ENCODE measurements at places on chromosomes 4 and X.

GRCh38 chrX:98405376-98405775 lies 1521.7 kb downstream of the RPA4 start:
- no peak for DNase-seq

DNA sequence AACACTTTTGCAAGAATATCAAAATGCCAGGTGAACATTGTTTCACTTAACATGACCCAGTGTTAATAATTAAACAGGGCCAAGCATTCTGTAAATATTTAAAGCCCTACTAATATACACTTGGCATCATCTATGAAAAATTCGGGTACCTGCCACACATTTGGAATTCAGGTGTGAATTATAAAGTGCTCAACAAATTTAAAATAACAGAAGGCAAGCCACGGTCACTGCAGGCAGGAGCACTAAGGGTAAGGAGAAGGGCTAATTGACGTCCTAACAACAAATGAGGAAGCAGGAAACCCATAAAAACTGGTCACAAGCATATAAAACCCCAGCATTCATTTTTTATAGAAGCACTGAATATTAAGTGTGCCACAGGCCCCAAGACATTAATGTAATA lies 43.8 kb upstream of the CPEB2 start:
- no peak for DNase-seq

DNA sequence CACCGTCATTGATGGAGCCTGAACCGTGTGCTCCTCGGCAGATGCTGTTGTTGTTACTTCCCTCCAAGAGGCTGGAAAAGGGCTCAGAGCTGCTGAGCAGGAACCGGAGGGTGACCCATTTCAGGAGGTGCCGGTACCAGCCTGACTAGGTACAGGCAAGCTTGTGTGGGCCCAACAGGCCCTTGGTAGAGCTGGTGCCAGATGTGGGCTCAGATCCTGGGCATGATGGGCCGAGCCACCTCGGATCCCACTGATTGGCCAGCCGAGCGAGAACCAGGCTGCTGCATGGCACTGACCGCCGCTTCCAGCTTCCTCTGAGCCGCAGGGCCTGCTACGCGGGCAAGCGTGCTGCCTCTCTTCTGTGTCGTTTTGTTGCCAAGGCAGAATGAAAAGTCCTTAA lies 33.7 kb downstream of the NOP14 start:
- no peak for DNase-seq

DNA sequence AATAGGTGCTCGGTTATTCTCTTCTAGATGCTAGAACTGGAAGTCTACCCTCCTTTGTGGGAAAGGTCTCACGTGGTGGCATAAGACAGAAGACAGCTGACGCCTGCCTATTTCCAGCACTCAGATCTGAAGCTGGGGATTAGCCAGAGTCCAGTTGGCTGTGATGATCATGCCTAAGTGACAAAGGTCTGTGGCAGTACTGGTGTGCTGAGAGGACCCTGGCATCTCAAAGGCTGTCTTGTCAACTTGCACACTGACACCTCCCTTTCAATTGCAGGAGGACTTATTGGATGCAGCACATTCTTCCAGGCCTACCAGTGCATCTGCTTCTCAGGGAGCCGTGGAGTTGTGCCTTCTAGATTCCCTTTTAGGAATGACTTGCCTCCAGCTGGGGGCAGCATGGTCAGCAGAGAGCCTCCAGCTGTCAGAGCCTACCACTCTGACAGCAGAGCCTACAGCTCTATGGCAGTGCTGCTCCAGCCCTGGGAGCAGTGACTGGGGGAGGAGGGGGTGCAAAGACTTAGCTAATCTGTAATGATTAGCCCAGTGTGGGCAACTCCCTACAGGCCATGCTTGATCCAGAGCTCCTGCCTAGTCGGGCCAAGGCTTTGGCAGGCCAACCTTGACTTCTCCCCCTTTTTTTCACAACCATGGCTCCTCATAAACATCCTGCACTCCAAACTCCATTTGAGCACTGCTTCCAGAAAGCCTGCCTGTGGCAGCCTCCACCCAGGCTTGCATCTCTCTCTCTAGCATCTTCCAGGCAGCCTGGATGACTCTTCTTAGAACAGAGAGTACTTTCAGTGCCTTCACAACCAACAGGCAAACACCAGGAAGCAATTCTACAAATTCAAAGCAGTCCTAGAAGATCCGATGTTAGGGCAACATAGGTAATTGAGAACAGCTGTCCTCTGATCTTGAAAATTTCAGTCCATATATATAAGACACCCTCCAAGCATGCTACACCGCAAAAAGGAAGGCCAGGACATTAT lies 13.8 kb upstream of the FGFBP2 start:
- DNase-seq = no peak

DNA sequence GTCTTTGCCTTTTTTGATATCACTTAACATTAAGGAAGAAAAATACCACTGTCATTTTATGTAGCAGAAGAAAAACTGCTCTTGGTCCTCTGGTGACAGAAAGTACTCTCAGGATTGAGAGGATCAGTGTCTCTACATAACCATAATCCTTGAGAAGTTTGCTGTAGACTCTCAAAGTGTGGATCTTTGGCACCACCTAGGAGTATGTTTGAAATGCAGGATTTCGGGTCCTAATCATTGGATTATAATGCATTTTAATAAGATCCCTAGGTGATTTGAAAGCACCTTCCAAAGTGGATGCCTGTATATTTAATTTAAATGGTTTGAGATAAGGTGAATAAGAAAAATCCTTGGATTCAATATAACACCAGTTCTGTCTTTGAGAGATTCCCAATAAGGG lies 23.2 kb downstream of the MOB1B start:
- no peak for DNase-seq

GRCh38 chr4:56627985-56628384 lies 53.1 kb downstream of the HOPX start:
- DNase-seq = no peak

- DNase-seq = no peak
Measured at GRCh38 chr4:89586318-89586717, 250.6 kb downstream of the SNCA start.

Data from cerebellar nuclear complex (tissue), 1 donor.